T-helper 2 cell treated with Interferon-gamma antibody and Interleukin-4, amounts not matched to agents 5 μg/mL and 100 μg/mL, for 36 hours (primary cell): ENCODE measurements at places on chromosomes 6 and 20.

GRCh38 chr6:1436334-1437306, 47.2 kb downstream of the FOXF2 start:
- H3K36me3 ChIP-seq = no peaks in the 10 kb centered on the region
- peaks cover 1% of the 10 kb centered on the region for H3K4me1 ChIP-seq
- peaks cover 20% of the 10 kb centered on the region for H3K27me3 ChIP-seq
- no peak overlapping the region for H3K4me3 ChIP-seq

DNA sequence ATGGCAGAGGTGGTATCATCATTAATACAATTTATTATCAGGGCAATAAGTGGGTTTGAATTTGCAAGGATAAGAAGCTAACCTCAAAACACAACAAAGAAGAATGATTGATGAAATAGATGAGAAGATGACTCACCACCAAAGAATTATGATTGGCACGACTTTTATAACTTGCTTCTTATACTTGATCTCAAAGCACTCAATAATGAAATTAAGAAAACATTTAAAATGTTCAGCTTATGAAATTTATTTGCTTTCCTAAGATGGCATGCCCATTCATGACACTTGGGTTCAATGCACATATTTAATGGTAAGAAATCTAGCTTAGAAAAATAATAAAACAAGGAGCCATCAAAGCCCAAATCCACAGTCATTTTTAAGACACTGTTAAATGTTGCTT, 477.5 kb downstream of the GJA1 start:
- H3K27me3 ChIP-seq = no peaks in the 10 kb centered on the region
- no peak overlapping the region for H3K4me3 ChIP-seq

DNA sequence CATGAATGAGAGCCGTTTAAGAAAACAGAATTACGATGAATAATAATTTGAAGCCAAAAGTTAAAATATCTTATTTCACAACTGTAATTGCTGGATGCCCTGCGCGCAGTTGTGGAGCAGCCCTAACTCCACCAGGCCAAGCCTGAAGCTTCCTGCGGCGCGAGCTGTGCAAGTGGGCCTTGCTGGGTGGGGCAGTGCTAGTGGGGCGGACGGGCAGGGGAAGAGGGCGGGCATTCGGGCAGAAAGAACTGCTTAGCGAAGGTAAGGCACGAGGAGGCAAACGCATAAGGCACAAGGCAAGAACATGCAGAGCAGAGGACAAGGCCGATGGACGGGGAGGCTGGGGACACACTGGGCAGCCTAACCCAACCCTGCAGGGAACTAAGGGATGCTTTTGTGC, 2.3 kb downstream of the HLA-DQB2 start:
- no peaks in the 10 kb centered on the region for H3K36me3 ChIP-seq
- no peak overlapping the region for H3K27ac ChIP-seq
- no peak overlapping the region for H3K4me3 ChIP-seq
- H3K4me1 ChIP-seq = no peaks in the 10 kb centered on the region
- peaks cover 30% of the 10 kb centered on the region for H3K27me3 ChIP-seq
- no peak for DNase-seq

DNA sequence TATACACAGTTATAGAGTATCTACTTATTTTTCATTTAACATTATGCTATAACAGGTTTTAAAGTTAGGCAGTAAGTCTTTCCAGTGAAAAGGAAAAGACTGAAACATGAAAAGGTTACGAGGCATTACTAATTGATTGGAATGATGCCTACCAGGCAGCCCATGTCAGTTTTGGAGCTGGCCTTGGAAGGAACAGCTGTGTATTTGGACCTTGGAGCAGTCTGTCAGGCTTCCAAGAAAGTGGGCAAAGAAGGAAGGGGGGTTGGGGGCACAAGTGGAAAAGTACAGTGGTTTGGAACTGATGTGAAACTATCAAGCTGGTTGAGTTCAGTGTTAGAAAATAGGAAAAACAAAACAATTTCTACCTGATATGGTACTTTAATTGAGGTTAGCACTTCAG, 41.7 kb downstream of the SLC16A10 start:
- no peaks in the 10 kb centered on the region for H3K27me3 ChIP-seq
- H3K4me1 ChIP-seq = no peaks in the 10 kb centered on the region
- DNase-seq = no peak
- H3K36me3 ChIP-seq = no peaks in the 10 kb centered on the region

DNA sequence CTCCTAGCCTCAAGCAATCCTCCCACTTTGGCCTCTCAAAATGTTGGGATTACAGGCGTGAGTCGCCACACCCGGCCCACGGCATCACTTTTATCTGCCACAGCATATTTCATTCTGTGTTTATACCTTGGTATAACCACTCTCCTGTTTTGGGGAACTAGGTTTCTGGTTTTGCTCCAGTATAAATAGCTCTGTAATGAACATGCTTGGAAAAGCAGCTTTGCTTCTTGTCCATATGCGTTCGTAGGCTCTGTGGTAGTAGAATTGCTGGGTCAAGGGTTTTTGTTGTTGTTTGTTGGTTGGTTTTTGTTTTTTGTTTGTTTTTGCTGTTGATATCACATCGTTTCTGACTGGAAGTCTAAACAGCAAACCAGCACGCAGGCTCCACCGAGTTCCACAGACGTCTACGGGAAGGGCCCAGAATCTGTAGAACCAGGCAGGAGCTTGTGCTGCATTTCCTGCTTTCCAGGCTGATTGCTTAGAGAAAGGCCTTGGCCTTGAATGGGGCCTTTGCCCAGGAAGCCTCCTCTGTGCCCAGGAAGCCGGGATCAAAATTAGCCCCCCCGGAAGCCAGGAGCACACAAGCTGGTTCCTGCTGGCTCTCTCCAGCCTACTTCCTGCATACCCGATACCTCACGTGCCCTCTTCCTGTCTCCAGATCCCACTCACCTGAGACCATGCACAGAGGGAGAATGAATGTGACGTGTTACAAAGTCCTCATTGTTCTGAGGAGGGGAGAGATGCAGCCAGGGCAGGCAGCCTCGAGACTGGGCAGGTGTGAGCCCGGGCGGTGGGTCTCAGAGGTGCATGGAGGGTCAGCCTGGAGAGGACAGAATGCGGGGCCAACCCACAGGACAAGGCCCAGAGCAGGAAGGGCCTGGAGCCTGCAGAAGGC, 34.7 kb downstream of the AAR2 start:
- H3K27me3 ChIP-seq = peaks cover 4% of the 10 kb centered on the region
- H3K36me3 ChIP-seq = no peaks in the 10 kb centered on the region
